Natural killer cell (primary cell): ENCODE measurements at places on chromosomes 3 and 15. TPM values are rescaled to one million over a fixed set of nuclear protein-coding genes. Genes with fewer than 3 reads are reported as not detected.
A peak's percentile ranks its signal among the peaks of the same experiment; 100 is the strongest.

- peaks cover 27% of the 10 kb centered on the region for H3K4me1 ChIP-seq
- H3K27ac ChIP-seq, result peak overlapping the region; percentile 34
- no peaks in the 10 kb centered on the region for H3K27me3 ChIP-seq
These were observed 574 bp upstream of the LRRC34 start for GRCh38 chr3:169813278-169813677.

- no peaks in the 10 kb centered on the region for H3K27me3 ChIP-seq
- H3K27ac ChIP-seq, result no peak overlapping the region
- no peak for DNase-seq
- H3K36me3 ChIP-seq, result no peaks in the 10 kb centered on the region
These were observed 4.3 kb downstream of the ZNF592 start for GRCh38 chr15:84752700-84753099.

DNA sequence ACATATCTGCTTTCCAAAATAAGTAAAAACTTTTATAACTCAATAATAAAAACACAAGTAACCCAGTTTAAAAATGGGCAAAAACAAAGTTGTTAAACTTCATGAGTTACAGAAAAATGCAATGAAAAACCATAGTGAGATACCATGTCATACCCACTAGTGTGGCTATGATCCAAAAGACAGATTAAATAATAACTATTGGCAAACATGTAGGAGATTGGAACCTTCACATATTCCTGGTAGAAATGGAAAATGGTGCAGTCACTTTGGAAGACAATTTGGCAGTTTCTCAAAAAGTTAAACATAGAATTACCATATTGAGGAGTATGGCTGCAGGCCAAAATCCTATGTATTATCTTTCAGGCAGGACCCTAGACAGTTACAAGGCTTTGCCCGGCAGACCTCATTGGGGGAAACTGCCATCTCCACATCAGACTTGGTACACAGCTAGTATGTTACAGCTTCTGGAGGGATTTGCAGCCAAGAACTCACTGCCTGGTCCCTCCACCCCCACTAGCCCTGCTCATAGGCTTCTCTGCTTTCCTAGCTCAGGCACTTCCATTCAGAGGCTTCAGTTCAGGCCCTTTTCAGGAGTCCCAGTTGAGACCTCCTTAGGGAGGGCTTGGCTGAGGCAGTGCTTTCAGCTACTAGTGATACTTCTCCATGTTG lies 147.8 kb downstream of the NEK10 start:
- no peaks in the 10 kb centered on the region for H3K36me3 ChIP-seq
- H3K4me1 ChIP-seq, result no peaks in the 10 kb centered on the region
- no peak overlapping the region for H3K27ac ChIP-seq
- no peak for DNase-seq

DNA sequence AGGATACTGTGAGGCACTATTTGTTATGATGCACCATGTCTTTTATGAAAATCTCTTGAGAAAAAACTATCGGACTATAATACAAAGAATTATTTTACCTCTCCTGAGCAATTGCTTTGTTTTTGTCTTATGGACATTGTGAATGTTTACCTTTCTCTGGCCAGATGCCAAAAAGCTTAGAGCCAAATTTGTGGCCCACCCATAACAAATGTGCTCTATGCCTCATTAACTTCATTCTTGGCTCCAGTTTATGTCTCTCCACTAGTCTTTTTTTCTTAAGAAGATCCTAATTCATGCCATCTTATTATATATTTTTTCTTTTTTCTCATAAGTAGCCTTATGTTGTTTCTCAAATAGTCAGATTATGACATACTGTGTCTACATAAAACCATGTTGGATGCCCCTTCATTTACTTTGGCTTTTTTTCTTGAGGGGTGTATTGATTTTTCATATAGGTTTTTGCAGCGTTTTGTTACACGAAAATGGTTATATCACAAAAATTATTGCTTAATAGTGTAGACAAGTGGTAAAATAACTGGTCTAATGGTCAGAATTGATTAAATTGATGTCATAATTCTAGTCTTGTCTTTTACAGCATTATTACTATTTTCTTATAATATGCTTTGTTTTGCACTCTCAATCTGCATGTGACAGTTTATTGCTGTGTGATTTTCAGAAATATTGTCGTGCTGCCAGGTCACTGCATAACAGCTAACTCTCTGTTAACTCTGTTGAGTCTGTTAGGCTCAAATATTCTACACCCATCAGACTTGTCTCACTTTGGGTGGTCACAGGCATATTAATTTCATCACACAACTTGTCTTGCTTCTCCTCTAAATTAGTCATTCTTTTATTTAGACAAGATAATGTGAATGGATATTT lies 18.2 kb downstream of the SENP8 start:
- no peaks in the 10 kb centered on the region for H3K27me3 ChIP-seq
- H3K27ac ChIP-seq, result no peak overlapping the region
- no peak overlapping the region for H3K4me3 ChIP-seq

DNA sequence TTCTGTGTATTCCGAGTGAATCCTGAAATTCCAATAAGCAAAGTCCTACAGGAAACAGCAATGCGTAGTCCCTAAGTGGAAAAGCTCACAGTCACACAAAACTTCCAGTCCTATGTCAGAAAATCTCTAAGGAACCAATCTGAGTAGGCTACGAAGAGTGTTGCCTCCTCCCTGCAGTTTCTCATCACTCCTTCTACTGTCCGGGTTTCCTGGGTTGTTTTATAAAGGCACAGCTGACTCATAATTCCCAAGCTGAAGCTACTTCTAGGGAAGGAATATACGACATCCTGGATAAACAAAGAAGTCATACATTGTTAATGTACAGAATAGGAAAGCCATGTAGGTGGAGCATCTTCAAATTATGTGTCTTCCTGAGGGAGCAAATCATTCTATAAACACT lies 65.7 kb upstream of the RGMA start:
- H3K4me3 ChIP-seq, result no peak overlapping the region
- H3K4me1 ChIP-seq, result peaks cover 28% of the 10 kb centered on the region
- H3K36me3 ChIP-seq, result no peaks in the 10 kb centered on the region
- peaks cover 6% of the 10 kb centered on the region for H3K27me3 ChIP-seq

DNA sequence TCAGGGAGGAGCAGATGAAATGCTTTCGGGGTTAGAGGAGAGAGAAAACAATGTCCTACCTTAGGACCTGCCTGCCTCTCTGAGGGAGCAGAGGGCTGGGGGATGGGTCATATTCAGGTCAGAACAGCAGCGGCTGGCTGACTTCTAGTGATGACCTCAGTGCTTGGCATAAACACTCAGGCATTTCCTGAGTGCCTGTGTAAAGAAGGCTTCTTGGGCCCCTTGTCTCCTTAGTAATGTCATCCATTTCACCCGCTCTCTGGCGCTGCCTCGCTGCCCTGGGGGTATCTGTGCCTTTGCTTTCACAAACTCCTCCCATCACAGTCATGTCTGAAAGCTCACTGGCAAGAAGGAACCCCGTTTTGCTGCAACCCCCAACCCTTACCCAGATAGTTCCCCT lies 82.9 kb upstream of the GSK3B start:
- no peaks in the 10 kb centered on the region for H3K4me1 ChIP-seq
- no peaks in the 10 kb centered on the region for H3K27me3 ChIP-seq
- H3K27ac ChIP-seq, result no peak overlapping the region
- no peak overlapping the region for H3K4me3 ChIP-seq
- H3K36me3 ChIP-seq, result no peaks in the 10 kb centered on the region
- no peak for DNase-seq

DNA sequence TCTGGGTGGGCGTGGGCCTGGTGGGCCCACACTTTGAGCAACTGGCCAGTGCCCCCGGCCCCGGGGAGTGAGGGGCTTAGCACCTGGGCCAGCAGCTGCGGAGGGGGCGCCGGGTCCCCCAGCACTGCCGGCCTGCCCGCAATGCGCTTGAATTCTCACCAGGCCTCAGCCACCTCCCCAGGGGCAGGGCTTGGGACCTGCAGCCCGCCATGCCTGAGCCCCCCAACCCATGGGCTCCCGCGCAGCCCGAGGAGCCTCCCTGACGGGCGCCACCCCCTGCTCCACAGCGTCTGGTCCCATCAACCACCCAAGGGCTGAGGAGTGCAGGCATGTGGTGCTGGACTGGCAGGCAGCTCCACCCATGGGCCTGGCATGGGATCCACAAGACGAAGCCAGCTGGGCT lies 484.3 kb downstream of the UNC13C start:
- no peak overlapping the region for H3K4me3 ChIP-seq
- no peak for DNase-seq
- H3K27ac ChIP-seq, result no peak overlapping the region
- H3K36me3 ChIP-seq, result no peaks in the 10 kb centered on the region

The POLQ gene
- total RNA-seq, result 0.70 TPM

The CHAC1 gene
- total RNA-seq, result 1.7 TPM

The RBM5 gene
- total RNA-seq, result 359 TPM
